ENCODE measurements at places on chromosomes 1 and 21.

- no peak for DNase-seq
These were observed 178.2 kb upstream of the CAMK1G start for GRCh38 chr1:209405183-209405814.

DNA sequence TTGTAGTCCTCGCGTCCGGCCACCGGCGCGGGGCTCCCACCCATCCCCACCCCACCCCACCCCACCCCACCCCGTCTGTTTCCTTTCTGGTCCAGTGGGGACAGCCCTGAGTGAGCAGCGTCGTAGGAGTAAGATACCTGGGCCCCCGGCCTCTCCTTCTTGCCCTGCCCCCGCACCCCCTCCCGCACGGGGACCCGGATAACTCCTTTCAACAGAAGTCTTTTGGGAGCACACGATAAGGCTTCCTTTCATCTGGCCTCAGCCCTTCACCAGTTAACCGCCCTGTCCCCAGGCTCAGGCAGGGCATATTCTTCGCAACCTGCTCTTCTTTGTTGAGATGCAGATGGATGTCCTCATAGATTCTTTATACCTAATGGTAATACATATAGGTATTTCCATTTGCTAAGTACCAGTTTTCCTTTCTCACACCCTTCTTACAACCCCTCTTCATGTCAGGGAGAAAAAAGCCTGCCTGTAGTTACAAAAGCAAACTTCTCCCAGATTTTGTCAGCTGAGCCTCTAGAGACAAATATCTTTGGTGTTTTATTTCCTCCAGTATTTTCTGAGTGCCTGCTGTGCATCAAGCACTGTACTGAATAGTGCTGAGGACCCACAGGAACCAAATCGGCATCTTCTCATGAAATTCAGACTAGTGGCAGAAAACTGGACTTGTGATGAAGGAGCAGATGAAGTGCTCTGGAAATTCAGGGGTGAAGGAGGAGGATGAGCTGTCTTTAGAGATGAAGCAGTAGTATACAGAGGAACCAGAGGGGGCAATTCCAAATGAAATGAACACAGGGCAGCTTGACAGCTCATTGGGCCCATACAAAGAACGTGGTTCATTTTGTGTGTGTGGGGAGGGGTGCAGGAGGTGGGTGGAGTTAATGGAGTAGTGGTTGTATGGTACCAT, 33.6 kb downstream of the SLC2A1 start:
- DNase-seq: no peak

- DNase-seq: no peak
These were observed 29.3 kb downstream of the RAB4A start for GRCh38 chr1:229300099-229300757.

GRCh38 chr21:32340863-32341848, 42.5 kb downstream of the MRAP start:
- DNase-seq: no peak

GRCh38 chr1:21175324-21175669, 1.4 kb downstream of the EIF4G3 start:
- no peak for DNase-seq

DNA sequence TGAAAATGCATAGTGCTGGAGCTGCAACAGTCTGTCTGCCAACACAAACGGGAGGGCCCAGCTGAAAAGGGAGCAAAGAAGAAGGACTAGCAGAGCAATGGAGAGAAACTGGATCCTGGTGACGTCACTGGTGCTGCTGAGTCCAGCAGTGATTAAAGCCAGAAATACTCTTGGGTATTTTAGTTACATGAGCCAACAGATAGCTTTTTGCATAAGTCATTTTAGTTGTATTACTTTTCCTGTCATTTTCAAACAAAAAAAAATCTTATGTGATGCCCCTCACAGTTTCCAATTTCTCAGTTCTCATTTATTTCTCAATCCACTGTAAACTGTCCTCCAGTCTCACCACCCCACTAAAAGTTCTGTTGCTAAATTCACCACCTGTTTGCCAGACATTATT, 38.7 kb upstream of the NEK7 start:
- no peak for DNase-seq

DNA sequence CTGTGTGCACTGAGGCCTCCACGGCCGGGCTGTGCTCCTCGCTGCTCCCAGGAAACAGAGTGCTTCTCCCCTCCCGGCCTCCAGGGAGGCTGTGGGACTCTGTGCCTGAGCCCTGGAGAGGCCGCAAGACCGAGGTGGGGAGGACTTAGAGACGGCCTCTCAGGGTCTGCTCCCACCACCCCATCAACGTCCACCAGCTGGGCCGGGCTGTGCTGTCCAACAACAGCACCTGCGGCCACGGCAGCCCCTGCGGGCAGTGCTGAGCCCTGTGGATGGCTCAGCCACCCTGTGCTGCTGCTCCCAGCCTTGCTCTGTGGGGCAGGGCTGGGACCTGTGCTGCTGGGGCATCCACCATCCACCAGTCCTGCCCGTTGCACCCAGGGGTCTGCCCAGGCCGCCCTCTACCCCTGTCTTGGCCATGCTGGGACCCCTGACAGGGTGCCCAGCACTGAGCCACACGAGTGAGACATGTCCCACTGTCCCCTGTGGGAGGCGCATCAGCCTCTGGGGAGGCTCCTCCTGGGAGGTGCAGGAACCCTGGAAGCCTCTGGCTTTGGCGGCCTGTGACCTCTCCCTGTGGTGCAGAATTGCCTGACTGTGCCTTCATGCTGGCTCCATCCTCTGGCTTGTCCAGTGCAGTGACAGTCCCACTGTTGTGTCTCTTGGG, 31.2 kb upstream of the LRRC3 start:
- no peak for DNase-seq

- DNase-seq: no peak
These were observed 20.1 kb downstream of the OR2B11 start for GRCh38 chr1:247437551-247438505.

DNA sequence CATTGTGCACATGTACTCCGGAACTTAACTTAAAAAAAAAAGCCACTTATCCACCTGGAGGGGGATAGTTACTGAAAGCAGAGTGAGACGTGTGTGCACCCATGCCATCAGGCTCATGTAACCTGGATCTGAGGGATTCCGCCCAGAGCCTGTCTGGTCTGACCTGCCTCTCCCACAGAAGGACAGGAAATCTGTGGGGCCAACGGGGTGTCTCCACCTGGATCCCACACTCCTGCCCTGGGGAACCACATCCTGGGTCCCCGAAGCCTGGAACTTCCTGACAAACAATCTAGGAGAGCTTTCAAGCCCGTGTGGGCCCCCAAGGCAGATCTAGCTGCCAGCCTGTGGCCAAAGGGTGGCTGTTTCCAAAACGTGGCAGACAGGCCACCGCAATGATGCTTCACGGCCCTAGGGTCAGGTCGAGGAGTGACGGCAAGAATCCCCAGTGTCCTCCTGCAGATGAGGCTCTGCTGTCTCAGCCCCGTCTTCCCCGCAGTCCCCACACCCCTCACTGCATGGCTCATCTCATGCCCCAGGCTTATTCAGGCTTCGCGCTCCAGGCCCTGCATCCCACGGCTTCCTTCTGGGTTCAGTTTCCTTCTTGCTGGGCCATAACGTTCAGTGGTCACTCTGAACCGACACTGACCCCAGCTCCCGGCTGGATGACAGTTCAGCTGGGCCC, 21.0 kb upstream of the PCBP3 start:
- no peak for DNase-seq

DNA sequence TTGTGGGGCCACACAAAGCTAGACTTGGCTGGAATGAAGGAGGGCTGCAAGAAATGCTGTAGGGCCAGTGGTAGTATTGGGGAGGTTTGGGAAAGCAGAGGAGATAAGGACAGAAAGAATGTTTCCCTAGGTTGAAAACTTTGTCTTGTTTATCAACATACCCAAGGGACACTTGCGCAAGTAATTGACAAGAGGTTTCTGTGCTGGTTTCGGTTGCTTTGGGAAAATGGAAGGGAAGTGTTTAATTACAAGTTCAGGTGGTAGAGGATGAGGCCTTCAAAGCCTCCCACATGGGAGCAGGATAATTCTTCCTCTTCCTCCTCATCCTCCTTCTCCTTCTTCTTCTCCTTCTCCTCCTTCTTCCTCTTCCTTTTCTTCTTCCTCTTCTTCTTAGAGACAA, 182.1 kb upstream of the LMO4 start:
- DNase-seq: no peak

DNA sequence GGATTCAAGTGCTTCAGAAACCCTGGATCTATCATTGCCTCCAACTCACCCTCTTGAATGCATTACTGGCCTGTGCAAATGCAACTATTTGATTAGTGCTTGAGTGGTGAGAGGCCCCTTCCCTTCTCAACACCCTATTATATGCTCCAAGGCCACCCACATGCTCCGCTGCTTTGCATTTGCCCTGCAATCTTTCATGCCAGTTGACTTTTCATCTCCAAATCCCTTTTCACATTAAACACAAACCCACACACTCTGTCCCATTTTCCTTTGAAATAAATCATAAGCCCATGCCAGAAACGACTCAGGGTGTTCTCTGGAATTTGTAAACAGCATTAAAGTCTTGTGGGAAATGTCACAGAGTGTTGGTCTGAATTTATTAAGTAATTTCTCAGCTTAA, 78.9 kb upstream of the CTTNBP2NL start:
- DNase-seq: no peak

DNA sequence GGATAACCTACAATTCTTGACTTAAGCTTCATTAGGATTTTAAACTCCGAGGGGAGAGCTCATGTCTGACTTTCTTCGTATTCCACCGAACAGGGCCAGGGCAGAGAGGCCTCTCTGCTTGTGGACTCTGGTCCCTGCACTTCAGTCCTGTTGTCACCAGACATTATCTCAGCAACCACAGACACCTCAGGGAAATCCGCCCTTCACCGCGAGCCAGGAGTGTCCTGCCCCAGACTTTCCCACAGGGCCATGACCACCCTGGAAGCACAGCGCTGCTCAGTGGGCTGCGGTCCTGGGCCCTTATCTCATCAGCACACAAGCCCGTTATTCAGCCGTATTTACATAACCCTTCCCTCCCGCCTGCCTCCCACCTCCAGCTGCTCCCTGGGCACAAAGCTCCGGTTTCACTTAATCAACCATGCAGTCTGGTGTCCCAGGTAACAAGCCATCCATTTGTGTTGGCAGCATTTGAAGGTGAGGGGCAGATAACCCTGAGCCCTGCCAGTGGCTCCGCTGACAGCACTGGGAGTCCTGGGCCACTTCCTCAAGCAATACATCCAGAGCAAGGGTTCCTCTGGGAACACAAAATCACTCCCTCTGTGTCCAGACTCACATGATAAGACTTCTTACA, 122.8 kb upstream of the RAB4A start:
- DNase-seq: no peak

- no peak for DNase-seq
These were observed 23.1 kb upstream of the PTBP2 start for GRCh38 chr1:96698342-96698983.

GRCh38 chr1:167488786-167489185, 29.5 kb downstream of the CD247 start:
- no peak for DNase-seq

DNA sequence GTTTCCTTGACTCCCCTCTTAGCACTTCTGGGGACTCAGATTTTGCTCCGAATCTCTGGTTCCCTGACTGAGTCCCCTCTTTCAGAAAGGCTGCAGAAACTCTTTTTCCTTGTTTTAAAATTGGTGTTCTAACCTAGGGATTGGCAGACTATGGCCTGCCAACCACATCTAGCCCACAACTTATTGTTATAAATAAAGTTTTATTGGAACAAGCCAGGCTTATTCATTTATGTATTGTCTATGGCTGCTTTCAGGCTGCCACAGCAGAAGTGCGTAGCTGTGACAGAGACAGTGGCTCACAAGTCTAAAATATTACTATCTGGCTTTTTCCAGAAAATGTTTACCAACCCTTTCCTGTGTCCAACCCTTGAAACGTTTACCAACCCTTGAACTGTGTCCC, 81.7 kb downstream of the IER5 start:
- no peak for DNase-seq

DNA sequence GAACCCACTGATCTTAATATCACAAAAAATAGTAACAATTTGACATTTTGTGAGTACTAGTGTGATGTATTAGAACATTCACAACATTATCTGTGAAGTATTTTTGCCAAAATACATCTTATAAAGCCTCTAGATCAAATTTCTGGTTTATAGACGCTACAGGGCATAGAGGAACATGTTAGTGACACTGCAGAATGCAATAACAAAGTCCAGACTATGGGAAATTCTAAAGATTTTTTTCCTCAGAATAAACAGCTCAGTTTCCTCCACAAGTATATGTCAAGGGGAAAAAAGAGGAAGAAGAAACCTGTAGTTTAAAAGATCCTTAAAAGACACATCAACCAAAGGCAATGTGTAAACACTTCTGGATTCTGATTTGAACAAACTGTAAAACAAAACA, 26.4 kb upstream of the MROH9 start:
- DNase-seq: no peak

- no peak for DNase-seq
These were observed 245.6 kb downstream of the SIPA1L2 start for GRCh38 chr1:232384171-232384883.

DNA sequence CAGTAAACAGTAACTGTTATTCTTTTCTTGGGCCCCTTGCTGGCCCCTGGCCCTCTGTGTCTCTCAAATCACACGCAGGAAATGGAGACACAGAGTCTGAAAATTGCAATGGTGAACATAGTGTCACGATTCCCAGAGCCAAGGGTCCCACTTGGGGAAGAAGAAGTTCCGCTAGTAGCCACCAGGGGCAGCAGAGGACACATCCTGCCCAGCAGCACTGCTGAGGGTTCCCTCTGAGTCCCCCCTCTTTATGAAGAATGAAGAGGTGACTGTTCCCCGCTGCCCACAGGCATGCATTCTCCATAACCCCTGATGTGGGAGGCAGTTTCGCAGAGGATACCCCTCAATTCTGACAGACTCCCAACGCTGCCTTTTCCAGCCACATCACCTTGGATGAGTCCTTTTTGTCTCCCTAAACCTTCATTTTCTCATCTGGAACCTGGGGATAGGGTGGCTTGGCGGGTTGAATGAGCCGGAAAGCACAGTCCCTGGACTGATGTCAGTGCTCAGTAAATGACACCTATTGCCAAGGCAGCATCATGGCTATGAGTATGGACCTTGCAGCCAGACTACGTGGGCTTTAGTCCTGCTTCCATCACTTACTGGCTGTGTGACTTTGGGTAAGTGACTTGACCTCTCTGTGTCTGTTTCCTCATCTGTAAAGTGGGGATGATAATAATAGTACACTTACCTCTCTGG, 238.0 kb upstream of the TMEM51 start:
- DNase-seq: peak; percentile 56

DNA sequence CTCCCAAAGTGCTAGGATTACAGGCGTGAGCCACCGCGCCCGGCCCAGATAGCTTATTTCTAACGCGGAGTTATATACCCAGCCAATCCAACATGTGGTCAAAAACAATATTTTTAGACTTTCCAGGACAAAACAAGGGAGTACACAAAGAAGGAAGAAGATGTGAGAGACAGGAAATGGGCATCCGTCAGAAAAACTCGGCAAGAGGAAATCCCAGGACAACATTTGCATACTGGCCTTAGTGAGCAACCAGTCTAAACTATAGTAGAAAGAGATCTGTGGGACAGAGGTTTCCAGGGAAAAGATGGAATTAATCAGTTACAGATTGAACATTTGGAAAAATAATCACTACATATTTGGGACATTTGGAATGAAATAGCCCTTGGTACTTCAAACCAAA, 11.4 kb downstream of the ARMH1 start:
- DNase-seq: no peak

GRCh38 chr1:18907021-18907916, 4.9 kb upstream of the ALDH4A1 start:
- DNase-seq: peak; percentile 55

- no peak for DNase-seq
These were observed 30.2 kb downstream of the ZZZ3 start for GRCh38 chr1:77652268-77652667.
